ENCODE measurements at places on chromosomes 13 and 19.

GRCh38 chr19:57719901-57720519 lies 7.4 kb downstream of the ZNF671 start:
- DNase-seq, result no peak

- no peak for DNase-seq
Observed at GRCh38 chr19:33345163-33345562, 28.3 kb upstream of the CEBPG start.

DNA sequence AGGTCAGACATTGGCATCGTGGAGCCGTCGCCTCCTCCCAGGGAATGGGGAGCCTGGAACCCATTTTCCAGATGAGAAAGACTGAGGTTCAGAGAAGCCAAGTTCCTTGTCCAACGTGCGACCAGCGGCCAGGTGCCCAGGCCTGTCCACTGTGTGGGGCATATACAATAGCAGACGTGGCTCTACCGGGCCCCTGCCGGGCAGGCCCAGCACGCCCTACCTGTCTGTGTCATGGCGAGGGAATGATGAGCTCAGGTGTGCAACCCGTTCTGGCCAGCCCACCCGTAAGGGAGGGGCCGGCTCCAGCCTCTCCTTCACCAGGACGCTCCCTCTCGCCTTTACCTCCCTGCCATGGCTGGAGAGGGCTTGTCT lies 837 bp downstream of the GNA15 start:
- no peak for DNase-seq

DNA sequence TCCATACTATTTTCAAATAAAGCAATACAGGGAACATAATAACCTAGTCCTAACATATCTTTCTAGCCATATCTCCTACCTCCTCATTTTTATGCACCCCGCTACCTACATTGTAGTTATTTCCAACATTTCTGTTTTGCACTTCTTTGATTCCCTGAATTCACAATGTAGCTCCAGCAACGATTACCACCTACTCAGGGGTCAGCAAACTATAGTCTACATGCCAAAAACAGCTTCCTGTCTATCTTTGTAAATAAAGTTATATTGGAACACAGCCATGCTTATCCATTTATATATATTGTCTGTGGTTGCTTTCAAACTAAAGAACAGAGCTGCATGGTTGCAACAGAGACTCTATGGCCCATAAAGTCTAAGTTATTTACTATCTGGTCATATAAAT lies 16.7 kb downstream of the MYCBP2 start:
- no peak for DNase-seq

- DNase-seq, result no peak
Observed at GRCh38 chr19:6662702-6663101, 7.3 kb downstream of the TNFSF14 start.

- no peak for DNase-seq
Observed at GRCh38 chr13:24458736-24459135, 53.8 kb downstream of the PARP4 start.

- DNase-seq, result no peak
Observed at GRCh38 chr19:34468409-34468808, 13.1 kb upstream of the WTIP start.

Data from NCI-H510A (cell line).